ENCODE measurements at places on chromosomes 3 and 15.

- H3K27ac ChIP-seq, result no peak overlapping the region
- no peaks in the 10 kb centered on the region for H3K27me3 ChIP-seq
- no peaks in the 10 kb centered on the region for H3K4me1 ChIP-seq
- H3K36me3 ChIP-seq, result no peaks in the 10 kb centered on the region
Observed at GRCh38 chr3:161221806-161222600, 892 bp downstream of the NMD3 start.

GRCh38 chr3:22728406-22728805 lies 474.7 kb upstream of the UBE2E2 start:
- H3K4me3 ChIP-seq, result no peak overlapping the region
- no peak overlapping the region for H3K27ac ChIP-seq
- DNase-seq, result no peak
- no peaks in the 10 kb centered on the region for H3K27me3 ChIP-seq
- H3K4me1 ChIP-seq, result no peaks in the 10 kb centered on the region

DNA sequence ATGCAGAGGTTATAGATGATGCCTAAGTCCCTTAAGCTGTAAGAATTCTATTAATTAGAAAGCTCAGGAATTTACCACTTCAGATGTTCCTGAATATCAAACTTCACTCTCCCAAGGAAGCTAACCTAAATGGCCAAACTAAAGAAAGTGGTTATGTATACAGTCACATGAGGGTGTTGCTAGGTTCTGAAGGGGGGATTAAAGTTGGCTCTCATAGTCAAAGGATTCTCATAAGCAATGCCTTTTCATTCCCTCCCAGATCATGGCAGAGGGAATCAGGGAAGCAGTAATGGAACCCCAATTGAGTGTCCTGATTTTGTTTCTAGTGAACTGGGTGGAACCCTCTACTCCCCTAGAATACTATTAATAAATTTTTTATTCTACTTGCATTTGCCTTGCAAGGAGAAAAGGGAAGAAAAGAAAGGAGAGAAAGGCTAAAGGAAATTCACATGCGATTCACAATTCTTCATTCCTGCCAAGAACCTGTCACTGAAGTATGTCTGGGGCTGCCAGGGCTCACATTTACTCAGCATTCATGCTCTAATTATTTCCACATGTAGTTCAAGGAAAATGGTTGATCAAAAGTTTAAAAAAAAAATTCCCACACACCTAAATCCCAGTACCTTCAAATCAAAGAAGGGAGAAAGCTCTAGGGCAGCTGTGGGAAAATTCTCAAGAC lies 25.1 kb downstream of the FSTL1 start:
- DNase-seq, result no peak
- H3K36me3 ChIP-seq, result peaks cover 3% of the 10 kb centered on the region
- H3K4me3 ChIP-seq, result no peak overlapping the region
- no peak overlapping the region for H3K27ac ChIP-seq

GRCh38 chr15:51750792-51751696 lies at the start of gene TMOD2:
Gene TMOD2, plus strand, starts transcription at chr15:51751597. Its CDS starts 14,845 bp downstream, at chr15:51766442.
- H3K36me3 ChIP-seq, result no peaks in the 10 kb centered on the region
- DNase-seq, result no peak
- peaks cover 1% of the 10 kb centered on the region for H3K4me1 ChIP-seq
- H3K4me3 ChIP-seq, result peak within 1 kb of the TSS; percentile 72
- peaks cover 23% of the 10 kb centered on the region for H3K27me3 ChIP-seq

DNA sequence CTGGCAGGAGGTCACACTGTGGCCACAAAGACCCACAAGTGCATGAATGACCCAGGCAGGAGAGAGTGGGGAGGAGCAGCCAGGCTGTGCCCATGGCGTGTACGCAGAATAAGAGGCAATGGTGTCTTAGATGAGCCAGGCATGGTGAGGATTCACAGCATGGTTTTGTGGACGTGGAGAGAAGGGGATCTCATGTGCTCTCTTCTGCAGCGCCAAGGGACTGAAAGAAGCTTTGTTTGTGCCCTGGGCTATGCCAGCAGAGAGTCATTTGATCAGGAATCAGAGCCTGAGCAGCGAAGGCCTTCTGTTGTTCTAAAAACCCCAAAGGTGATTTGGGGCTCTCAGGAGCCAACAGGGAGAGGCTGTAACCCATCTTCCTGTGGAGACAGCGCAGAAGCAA lies 18.7 kb upstream of the RPP14 start:
- no peaks in the 10 kb centered on the region for H3K36me3 ChIP-seq
- no peak overlapping the region for H3K27ac ChIP-seq
- H3K4me3 ChIP-seq, result no peak overlapping the region

- peaks cover 3% of the 10 kb centered on the region for H3K4me1 ChIP-seq
- H3K36me3 ChIP-seq, result no peaks in the 10 kb centered on the region
- H3K27ac ChIP-seq, result no peak overlapping the region
- DNase-seq, result no peak
- H3K4me3 ChIP-seq, result no peak overlapping the region
Observed at GRCh38 chr3:193345431-193345830, 33.1 kb downstream of the ATP13A5 start.

- H3K36me3 ChIP-seq, result no peaks in the 10 kb centered on the region
- no peaks in the 10 kb centered on the region for H3K27me3 ChIP-seq
- DNase-seq, result no peak
- H3K4me3 ChIP-seq, result no peak overlapping the region
- H3K4me1 ChIP-seq, result peaks cover 4% of the 10 kb centered on the region
Observed at GRCh38 chr15:31016446-31016915, 25.1 kb upstream of the MTMR10 start.

- H3K36me3 ChIP-seq, result no peaks in the 10 kb centered on the region
- H3K4me3 ChIP-seq, result no peak overlapping the region
- DNase-seq, result no peak
- H3K27me3 ChIP-seq, result no peaks in the 10 kb centered on the region
Observed at GRCh38 chr15:50929062-50929461, 20.6 kb downstream of the AP4E1 start.

DNA sequence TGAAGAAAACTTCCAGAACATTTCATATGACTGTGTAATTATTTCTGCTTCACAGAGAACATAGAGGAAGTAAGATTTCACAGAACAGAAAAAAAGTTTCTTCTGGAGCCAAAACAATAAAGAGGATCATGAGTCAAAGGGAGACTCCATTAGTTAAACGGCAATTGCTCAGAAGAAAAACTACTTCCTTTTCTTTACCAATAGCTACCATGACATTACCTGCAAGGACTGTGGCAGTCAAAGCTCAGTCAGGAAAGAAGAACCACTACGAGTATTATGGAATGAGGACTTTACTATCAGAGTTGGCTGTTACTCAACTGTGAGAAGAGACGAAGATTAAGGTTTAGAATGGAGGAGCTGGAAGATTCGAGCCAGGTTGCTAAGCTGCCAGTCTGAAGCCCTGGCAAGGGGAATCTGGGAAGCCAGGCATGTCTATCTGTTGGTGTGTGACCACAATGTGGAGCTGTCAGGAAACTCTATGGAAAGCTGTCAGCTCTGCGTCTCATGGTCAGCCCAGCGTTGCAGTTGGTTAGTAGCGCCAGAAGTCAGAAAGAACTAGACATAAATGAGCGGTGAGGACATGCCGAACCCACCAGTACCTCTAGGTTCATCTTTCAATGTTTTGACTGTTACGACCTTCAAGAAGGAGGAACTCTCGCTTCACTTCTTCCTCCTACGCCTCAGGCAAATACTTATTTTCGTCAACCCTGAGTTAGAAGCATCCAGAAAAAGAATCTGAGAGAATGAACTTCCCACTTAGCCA lies 604.3 kb downstream of the FGF12 start:
- no peak overlapping the region for H3K4me3 ChIP-seq
- H3K27me3 ChIP-seq, result no peaks in the 10 kb centered on the region
- no peak for DNase-seq
- no peaks in the 10 kb centered on the region for H3K4me1 ChIP-seq

GRCh38 chr15:69576948-69577351 lies 124.3 kb downstream of the RPLP1 start:
- no peaks in the 10 kb centered on the region for H3K36me3 ChIP-seq
- no peak for DNase-seq
- H3K27me3 ChIP-seq, result no peaks in the 10 kb centered on the region

DNA sequence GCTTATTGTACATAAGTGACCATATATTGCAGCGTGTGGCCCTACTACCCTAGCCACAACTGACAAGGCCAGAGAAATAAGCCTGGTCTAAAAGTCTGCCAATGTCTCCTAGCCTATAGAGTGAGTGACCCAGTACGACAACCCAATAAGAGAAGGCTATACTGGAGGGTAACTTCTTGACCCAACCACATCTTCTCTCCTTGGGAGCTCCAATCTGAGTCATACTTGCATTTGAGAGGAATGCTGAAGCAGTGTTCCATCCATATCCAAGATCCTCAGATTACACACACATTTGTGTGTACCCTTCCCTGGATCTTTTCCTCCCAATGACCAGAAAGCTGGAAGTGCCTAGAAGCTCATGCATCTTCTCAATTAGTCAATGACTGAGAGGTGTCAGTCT lies 11.3 kb upstream of the STT3B start:
- DNase-seq, result no peak
- no peaks in the 10 kb centered on the region for H3K4me1 ChIP-seq
- H3K36me3 ChIP-seq, result no peaks in the 10 kb centered on the region

DNA sequence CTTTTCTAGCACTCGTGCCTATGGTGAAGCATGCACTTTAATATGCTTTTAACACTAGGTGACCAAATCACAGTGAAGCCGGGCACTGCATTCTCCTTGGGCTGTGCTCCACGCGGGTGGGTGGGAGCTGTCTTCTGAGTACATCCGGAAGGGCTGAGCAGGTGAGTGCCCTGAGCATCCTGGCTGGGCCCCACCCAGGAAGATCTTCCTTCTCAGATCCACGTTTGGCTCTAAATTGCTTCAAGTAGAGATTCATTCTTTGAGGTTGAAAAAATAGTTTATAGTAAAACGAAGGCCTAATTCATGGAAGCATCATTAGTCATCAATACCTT lies 73.9 kb upstream of the BLM start:
- H3K27ac ChIP-seq, result no peak overlapping the region
- H3K36me3 ChIP-seq, result no peaks in the 10 kb centered on the region
- no peak for DNase-seq
- H3K4me1 ChIP-seq, result no peaks in the 10 kb centered on the region
- H3K4me3 ChIP-seq, result no peak overlapping the region

DNA sequence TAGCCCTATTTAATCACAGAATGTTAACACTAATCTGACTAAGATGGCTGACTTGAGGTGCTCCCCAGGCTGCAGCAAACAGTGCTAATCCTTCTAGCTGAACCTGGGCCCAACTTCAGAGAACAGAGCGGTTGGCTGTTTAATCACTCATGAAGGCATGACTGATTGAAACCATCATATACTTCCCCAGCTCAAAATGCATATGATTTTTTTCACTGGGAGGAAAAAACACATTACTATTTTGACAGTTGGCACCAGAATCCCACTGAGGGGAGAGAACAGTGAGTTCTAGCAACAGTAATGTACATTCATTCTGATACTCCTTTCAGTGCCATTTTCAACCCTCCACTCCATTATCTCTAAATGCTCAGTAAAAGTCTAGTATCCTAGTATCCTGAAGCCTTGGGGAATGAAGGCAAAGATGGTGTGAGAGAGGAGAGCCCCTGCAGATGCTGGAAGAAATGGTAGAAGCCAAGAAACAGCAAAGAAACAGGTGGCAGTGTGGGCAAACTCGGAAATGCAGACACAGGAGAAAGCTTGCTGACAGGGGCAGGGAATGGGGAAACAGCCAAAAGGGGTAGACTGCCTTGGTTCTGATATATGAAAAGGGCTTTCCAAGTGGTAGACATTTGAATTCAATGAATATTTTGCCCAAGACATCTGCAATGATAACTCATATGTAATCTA lies 34.4 kb upstream of the CASR start:
- no peaks in the 10 kb centered on the region for H3K27me3 ChIP-seq
- no peaks in the 10 kb centered on the region for H3K4me1 ChIP-seq
- DNase-seq, result no peak
- no peak overlapping the region for H3K27ac ChIP-seq
- H3K4me3 ChIP-seq, result no peak overlapping the region
- no peaks in the 10 kb centered on the region for H3K36me3 ChIP-seq

- H3K27ac ChIP-seq, result no peak overlapping the region
- no peak overlapping the region for H3K4me3 ChIP-seq
- no peaks in the 10 kb centered on the region for H3K27me3 ChIP-seq
Observed at GRCh38 chr15:99122831-99123712, 18.2 kb downstream of the SYNM start.

GRCh38 chr15:29636921-29637320 lies 185.3 kb downstream of the TJP1 start:
- H3K4me1 ChIP-seq, result no peaks in the 10 kb centered on the region
- no peak overlapping the region for H3K27ac ChIP-seq
- H3K4me3 ChIP-seq, result no peak overlapping the region
- DNase-seq, result no peak

- peak within 1 kb of the TSS; percentile 55 for H3K4me3 ChIP-seq
- peaks cover 6% of the 10 kb centered on the region for H3K4me1 ChIP-seq
- H3K27me3 ChIP-seq, result peaks cover 10% of the 10 kb centered on the region
Observed at GRCh38 chr3:185152410-185153170, at the start of gene C3orf70. Gene C3orf70, minus strand, starts transcription at chr3:185153060. Its CDS starts 237 bp downstream, at chr3:185152823.

DNA sequence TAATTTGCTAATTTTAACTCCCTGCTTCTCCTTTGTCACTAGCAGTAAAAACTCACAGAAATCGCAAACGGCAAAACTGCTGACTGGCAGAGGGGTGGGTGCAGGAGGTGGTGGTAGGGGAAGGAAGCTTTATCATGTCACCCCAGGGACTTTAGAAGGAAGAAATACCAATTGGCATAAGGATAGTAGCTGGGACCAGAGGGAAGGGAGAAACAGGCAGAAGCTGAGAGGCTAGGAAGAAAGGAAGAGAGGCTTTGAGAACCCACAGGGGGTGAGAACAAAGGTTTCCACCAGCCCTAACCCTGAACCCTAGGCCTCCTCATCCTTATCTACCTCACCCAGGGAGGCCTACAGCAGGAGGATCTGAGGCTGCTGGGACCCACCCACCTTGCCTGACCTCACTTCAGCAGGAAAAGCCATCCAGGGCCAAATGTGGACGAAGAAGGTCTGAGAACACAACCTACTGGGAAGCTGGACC lies 10.7 kb downstream of the ITGB5 start:
- H3K4me1 ChIP-seq, result peaks cover 10% of the 10 kb centered on the region
- no peak for DNase-seq
- H3K27me3 ChIP-seq, result no peaks in the 10 kb centered on the region
- no peak overlapping the region for H3K4me3 ChIP-seq
- H3K36me3 ChIP-seq, result peaks cover 2% of the 10 kb centered on the region

DNA sequence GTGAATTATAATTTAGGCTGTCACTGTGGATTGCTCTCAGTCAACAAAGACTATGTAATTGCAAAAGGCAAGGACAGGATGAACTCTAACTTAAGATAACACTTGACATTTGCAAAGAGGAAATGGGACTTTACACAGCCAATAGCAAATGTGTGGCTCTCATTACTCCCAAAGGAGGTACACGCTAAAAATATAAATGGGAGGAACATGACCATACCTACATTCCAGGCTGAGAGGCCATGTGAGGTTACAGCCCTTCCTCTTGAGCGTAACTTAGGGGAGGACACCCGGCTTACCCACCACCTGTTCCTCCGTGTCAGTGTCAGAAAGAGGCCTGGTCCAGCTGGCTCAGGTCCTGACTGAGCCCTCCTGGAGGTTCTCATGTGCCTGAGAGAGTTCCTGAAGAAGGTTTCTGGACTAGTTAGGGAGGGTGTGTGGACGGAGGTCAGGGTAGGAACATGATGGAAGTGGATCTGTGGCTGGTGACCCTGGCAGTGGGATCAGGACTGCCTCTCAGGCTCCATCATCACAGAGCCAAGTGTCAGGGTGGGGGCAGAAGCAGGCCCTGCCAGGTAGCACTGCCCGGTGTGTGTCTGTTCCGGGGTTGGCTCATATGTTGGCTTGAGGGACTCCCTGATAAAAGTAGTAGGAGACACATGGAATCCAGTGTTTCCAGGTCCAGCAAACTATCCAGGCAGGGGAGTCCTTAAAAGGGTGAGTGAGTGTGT lies 7.9 kb downstream of the POPDC2 start:
- no peaks in the 10 kb centered on the region for H3K36me3 ChIP-seq
- H3K4me3 ChIP-seq, result no peak overlapping the region
- H3K27ac ChIP-seq, result no peak overlapping the region
- H3K27me3 ChIP-seq, result no peaks in the 10 kb centered on the region
- H3K4me1 ChIP-seq, result no peaks in the 10 kb centered on the region

Measured in iPS DF 6.9 (cell line).